ENCODE measurements at places on chromosomes 2 and 18.

DNA sequence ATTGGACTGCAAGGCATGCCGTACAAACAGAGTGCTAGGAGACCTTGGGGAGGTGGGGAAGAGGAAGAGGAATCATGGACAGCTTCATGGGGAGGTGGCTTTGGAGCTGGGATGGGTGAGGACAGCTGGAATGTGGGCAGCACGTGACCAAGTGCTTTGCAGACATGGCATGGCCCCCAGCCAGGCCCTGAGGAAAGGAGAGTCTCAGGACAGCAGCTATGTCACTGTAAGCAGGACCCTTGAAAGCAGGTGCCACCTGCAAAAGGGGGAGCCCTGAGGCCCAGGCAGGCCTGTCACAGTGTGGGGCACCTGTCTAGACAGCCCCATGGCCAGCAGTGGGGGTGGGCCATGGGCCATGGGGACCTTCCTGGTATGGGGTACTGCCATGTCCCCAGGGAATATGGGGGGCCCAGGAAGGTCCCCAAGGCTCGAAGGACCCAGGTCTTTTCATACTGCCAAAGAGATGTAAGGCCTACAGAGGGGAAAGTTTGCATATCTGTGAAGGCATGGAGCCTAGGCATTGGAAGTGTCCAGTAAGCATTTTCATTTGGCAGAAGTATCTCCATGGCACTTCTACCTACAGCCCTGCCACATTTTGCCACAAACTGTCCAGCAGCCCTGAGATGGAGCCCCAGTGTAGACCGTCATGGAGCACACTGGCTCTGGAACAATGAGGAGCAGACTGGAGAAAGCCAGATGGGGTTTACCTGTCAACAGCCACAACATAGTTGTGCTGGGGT is 9.9 kb downstream of the PAX8 start:
- DNase-seq: no peak

DNA sequence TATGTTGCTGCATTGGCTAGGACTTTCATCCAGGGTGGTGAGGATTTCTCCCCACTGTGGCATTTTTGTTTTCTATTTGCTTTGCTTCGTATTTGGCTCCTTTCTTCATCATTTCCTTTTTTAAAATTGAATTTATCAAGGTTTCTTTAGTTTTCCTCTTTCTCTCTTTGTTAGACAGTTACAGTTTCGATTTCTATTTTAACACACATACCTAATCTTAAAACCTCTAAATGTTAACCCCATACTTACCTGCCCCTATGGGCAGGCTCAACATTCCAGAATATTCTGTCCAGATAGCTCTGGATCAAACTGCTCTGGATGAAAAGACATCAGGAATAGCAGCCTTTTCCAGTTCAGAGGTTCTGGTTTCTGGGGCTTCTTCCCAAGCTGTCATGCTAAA is 49.2 kb downstream of the DIPK1C start:
- DNase-seq: no peak

DNA sequence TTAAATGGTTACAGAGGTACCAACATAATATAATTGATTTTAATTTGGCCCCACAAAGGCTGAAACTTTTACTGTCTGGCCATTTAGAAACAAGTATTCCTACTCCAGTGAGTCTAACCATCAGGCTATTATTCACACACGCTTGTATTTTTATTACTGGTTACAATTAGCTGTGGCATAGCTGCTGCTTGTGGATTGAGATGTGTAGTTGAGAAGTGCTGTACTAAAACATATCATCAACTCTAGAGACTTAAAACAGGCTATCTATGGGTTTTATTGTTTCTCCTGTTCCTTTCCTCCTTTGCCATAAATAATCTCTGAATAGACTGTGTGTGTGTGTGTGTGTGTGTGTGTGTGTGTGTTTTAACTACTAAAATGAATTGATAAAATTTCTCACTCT is 530.2 kb downstream of the CCDC85A start:
- DNase-seq: no peak

DNA sequence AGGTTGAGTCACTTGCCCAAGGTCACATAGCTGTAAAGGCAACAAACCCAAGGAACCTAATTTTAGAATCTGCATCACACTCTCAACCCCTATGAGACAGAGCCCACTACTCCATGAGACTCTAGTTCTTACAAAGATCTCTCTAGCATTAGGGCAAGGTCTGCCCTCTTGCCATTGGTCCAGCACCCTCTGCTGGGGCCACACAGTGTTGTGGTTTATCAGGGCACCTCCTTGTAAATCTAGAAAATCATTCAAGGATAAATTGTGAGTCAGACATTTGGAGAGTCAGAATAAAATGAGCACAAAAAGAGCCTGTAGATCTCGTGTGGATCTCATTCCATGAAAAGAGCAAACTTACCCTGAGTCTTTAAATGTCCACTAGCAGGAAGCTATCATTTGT is 91.2 kb downstream of the SLC8A1 start:
- DNase-seq: no peak

DNA sequence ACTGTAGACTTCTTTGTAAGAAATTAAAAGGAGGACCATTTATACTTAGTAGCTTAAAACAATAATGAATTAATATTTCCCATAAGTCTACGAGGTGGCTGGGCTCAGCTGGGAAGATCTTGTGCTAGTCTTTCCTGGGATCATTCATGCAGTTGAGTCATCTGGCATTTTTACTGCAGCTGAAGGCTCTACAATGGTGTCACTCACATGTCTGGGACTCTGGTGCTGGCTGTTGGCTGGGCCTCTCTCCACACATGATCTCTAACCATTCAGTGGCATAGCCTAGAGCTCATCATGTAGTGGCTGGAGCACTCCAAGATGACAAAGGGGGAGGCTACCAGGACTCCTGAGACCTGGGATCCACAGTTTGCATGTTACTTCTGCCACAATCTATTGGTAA is 35.5 kb downstream of the CLASP1 start:
- DNase-seq: no peak

DNA sequence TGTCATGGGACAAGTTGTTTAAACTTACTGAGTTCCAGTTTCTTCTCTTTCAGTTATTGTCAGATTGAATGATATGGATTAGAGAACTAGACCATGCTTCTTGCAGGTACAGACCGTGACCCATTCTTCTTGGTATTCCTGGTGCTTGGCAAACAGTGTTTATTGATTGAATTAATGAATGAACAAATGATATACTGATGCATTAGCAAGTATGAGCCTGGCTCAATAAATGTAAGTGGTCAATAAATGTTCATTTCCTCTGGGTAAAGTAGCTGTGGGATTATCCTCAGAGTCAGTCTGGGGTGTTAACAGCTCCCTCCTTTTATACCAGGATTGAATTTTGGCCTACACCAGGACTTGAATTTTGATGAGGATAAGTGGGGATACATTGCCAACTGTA is 160.2 kb downstream of the ZEB2 start:
- DNase-seq: no peak

- no peak for DNase-seq
Measured at GRCh38 chr2:176677746-176678265, 408.6 kb downstream of the MTX2 start.

DNA sequence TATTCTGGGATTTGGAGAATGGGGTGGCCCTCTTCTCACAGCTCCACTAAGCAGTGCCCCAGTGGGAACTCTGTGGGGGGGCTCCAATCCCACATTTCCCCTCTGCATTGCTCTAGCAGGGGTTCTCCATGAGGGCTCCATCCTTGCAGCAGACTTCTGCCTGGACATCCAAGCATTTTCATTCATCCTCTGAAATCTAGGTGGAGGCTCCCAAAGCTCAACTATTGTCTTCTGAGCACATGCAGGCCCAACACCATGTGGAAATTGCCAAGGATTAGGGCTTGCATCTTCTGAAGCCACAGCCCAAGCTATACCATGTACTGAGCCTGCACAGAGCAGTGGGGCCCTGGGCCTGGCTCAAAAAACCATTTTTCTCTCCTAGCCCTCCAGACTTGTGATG is 162.4 kb upstream of the CWC22 start:
- no peak for DNase-seq

DNA sequence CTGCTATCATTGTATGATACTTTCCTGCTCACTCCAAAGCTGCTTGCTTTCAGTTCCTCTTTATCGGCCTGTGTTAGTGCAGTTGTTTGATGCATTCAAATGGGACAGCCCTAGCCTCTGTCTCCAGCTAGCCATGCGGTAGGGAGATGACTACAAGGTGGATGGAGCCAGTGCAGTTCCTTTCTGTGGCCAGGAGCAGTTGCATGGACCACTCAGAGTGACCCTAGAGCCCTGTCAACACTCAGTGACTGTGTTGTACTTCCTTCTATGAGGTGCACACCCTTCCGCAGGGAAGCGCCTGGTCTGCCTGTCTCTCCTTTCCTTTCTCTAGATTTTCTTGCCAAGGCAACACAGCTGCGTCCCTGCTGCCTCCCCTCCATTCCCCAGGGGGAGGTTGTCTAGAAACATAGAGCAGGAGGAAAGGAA is 33.8 kb downstream of the KCNS3 start:
- DNase-seq: no peak

DNA sequence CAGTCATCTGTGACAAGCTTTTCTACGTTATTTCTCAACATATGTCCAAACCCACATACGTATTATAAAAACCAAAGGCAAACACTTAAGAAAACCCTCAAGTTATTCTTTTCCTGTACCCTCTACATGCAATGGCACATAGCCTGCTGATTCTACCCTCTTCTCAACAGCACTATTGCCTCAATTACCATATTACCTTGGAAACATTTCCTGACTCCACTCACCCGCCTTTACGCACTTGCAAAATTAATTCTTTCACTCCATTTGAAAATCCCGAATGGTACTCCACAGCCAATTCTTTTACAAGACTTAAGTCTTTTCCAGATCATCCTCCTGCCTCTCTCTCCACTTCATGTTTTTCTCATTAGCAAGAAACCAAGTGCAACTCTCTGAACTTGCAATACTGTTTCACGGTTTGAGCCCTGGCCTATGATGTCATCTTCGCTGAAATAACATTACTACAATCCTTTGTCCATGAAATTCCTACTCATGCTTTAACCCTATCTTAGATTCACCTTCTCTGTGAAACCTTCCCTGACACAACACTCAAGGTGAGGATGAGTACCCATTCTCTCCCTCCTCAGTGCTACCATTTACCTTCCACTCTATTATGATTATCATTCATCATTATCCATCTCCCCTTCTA is 29.0 kb downstream of the SESTD1 start:
- DNase-seq: no peak

DNA sequence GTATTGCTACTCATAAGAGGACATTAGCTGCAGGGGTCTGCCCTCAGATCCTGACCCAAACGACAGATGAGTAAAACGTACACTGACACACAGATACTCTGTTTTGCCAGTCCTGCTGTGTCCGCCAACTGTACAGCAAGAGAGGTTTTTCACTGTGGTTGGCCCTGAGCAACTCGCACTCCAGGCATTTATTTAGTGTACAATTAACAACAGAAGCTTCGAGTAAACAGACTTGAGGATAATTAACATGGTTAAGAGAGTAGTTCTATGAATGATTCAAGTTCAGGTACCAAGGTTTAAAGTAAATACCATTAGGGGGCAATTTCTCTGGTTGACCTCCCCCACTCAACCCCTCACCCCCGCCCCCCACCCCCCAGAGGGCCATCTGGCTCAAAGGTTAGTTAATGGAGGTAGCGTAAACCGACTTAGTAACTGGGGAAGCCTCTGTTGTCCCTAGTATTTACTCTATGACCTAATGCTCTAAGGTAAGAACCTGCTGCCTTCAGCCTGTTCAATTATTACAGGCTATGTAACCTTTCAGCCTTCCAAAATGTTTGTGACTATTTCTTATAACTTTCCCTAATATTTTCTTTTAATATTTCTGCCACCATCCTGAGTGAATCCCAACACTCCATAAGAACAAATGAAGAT is 103.9 kb upstream of the XIRP2 start:
- DNase-seq: no peak

DNA sequence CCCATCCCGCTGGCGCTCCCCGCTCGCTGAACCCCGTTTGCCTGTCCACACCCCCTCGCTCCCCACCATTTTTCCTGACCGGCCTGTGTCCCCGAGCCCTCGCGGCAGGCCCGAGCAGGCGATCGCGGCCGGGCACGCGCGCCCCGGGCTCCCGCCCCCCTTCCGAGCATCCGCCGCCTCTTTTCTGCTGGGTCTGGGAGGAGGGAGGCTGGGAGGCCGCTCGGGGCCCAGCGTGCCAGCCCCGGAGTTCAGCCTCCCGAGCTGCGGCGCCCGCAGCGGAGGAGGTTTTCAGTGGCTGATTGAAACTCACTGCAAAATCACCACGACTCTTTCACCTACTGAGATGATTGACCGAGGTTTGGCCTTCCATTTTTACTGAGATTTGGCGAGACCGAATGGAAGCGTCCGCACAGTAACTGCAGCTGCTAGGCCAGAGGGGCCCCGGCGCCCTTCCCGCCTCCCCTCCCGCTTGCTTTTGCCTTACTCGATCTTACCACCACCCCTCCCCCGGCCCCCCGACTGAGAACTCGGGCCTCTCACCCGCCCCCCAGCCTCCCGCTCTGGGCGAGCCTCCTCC is 4.8 kb downstream of the SOX11 start:
- DNase-seq: no peak

- no peak for DNase-seq
Measured at GRCh38 chr2:21763501-21763900, 639.7 kb downstream of the TDRD15 start.

- DNase-seq: no peak
Measured at GRCh38 chr2:56687169-56687568, 503.4 kb downstream of the CCDC85A start.

DNA sequence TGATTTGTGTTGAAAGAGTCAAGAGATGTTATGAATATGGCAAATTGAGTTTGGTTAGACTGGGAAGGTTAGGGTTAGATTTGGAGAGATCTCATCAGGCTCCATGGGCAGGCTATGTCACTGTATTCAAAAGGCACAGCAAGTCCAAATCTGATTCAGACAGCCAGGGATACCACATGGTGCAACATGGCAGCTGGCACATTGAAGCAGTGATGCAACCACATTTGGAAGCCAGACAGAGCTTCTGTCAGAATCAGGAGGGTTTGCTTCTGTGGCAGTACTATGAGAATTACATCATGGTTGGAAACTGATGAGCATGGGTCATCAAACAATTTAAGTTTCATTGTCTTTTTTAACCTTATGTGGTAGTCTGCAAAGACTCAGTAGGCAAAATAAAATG is 772.2 kb downstream of the SUCLG1 start:
- no peak for DNase-seq

GRCh38 chr2:66559672-66560071 is 124.7 kb downstream of the MEIS1 start:
- DNase-seq: no peak

- no peak for DNase-seq
Measured at GRCh38 chr2:30412684-30413570, 34.1 kb upstream of the LCLAT1 start.

All from mucosa of gallbladder (tissue), 1 donor.